ENCODE measurements at places on chromosomes 13 and 19. TPM values are rescaled to one million over a fixed set of nuclear protein-coding genes. Genes with fewer than 3 reads are reported as not detected.

DNA sequence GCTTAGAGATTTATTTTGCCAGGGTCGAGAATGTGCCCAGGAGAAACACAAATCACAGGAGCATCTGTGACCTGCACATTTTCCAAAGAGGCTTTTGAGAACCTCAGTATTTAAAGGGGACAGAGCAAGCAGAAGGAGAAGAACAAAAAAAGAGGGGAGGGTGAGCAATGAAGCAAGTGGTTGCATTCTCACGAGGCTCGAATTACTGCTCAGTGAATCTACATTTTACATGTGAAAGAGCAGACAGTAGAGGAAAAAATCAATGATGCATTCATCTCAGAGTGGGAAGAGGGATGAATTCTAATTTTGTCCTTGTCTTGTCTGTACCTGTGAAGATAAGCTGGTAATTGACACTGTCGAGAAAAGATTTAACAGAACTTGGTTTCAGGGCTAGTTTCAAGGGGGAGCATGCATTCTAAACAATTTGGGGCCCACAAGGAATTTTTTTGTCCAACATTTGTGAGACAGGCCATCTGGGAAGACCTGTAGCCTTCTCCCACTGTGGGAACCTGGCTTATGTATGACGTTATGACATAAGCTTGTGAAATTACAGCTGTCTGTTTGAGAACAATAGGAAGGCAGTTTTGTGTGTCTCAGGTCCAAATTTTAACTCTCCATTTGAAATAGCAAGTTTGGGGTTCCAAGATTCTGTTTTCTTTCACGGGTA is 855.1 kb downstream of the SLITRK5 start:
- DNase-seq = no peak

DNA sequence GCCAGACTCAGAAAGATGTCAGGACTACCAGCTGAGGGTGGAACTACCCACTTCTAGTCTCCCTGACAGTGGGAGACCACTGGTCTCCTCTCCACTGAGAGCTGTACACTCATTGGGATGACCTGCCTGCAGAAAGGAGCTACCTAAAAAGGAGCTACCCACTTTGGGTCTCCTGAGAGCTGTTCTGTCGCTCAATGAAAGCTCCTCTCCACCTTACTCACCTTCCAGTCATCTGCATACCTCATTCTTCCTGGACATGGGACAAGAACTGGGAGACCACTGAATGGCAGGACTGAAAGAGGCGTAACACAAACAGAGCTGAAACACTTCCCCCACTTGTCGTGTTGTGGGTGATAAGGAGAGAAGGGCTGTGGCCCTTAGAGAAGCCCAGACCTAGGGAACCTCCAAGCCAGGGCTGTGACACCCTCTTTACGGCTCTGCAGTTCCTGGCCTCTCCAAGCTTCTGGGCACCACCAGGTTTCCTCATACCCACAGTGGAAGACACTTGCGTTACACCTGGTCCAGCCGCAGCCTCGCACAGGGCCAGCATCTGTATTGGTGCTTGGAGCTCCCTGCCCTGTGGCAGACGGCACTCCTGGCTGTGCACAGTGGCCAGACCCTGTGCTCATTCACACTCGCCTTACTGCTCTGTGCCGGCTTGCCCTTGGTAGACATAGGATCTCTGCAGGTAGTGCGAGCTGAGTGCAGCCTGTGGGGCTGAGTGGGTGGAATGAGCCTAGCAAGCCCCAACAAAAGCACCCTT is 54.9 kb upstream of the SLITRK6 start:
- peak; percentile 11 for DNase-seq

The ATXN8OS gene
- not detected for total RNA-seq

The KIR2DL1 gene
- total RNA-seq = not detected

- no peak for DNase-seq
These were observed 47.1 kb downstream of the TGDS start for GRCh38 chr13:94548821-94549231.

DNA sequence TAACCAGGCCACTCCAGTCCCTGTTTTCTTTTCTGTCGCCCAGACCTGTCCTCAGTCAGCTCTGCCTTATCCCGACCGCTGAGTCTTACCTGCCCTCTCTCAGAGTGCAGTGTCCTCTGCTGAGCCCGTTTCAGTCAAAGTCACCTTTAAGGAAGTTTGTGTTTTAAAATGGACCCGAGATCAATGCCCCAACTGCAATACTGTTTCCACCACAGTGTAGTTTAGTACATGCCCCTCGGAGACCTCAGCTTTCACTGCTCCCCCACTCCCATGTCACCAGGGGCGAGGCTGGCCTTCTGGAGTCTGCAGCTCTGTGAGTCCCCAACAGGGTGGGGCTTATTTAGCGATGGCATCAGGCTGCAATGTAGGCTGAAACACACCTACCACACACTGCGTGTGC is 248.4 kb upstream of the TSHZ3 start:
- no peak for DNase-seq

DNA sequence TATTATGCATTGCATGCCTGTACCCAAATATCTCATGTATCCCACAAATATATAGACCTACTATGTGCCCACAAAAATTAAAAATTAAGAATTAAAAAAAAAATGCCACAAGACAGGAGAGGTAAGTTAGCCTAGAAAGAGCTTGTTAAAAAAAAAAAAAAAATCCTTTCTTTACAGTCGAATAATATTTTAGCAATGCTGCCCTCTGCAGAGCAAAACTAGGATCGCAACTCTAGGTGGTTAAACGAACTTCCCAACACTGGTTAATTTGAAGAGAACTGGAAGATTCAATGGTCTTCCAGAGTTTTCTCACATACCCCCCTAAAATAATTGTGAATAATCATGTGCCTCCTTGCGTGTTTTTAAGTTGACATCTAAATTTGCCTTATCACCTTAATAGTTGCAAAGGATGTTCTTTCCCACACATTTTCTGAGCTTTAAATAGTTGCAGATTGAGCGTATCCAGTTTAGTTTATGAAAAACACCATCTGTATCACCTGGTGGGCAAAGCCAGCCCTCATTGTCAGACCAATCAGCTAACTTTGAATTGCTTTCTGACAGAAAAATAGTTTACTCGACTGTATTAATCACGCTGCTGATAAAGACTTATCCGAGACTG is 47.4 kb upstream of the RCBTB2 start:
- no peak for DNase-seq

The CEACAM8 gene
- not detected for total RNA-seq

The ZFP82 gene
- total RNA-seq = 10.4 TPM
